ENCODE measurements at places on chromosomes 2 and 18. TPM values are rescaled to one million over a fixed set of nuclear protein-coding genes. Genes with fewer than 3 reads are reported as not detected.

The ALPI gene
- total RNA-seq: 21.1 TPM

The KCNJ3 gene
- total RNA-seq: 0.70 TPM

The FKBP1B gene
- total RNA-seq: 16.5 TPM

The CD8A gene
- total RNA-seq: 1.6 TPM

The TTR gene
- 1.9 TPM for total RNA-seq

The POTEI gene
- total RNA-seq: 0.06 TPM

The GBX2 gene
- not detected for total RNA-seq

The SMYD1 gene
- total RNA-seq: not detected

The PLCL1 gene
- 3.0 TPM for total RNA-seq

The PLB1 gene
- 4.2 TPM for total RNA-seq

The IL1B gene
- 7.3 TPM for total RNA-seq

The MAP3K19 gene
- total RNA-seq: not detected

The L3MBTL4 gene
- total RNA-seq: 4.9 TPM

The CTAGE1 gene
- not detected for total RNA-seq

The DSG1 gene
- total RNA-seq: not detected

The CPS1 gene
- 0.70 TPM for total RNA-seq

The CNGA3 gene
- total RNA-seq: 0.27 TPM

The KLHL41 gene
- total RNA-seq: not detected

The ABCB11 gene
- total RNA-seq: 4.1 TPM

The PSMA8 gene
- not detected for total RNA-seq

The DPP10 gene
- 6.1 TPM for total RNA-seq

The CYS1 gene
- total RNA-seq: 1.6 TPM

The ASB18 gene
- not detected for total RNA-seq

The CYTIP gene
- total RNA-seq: 6.6 TPM

The ACMSD gene
- total RNA-seq: not detected

The LIMS4 gene
- total RNA-seq: 1.2 TPM
